GM18507 (cell line): ENCODE measurements at places on chromosomes 5 and 9.

GRCh38 chr5:89204756-89205155 lies 321.8 kb upstream of the MEF2C start:
- no peak for DNase-seq

DNA sequence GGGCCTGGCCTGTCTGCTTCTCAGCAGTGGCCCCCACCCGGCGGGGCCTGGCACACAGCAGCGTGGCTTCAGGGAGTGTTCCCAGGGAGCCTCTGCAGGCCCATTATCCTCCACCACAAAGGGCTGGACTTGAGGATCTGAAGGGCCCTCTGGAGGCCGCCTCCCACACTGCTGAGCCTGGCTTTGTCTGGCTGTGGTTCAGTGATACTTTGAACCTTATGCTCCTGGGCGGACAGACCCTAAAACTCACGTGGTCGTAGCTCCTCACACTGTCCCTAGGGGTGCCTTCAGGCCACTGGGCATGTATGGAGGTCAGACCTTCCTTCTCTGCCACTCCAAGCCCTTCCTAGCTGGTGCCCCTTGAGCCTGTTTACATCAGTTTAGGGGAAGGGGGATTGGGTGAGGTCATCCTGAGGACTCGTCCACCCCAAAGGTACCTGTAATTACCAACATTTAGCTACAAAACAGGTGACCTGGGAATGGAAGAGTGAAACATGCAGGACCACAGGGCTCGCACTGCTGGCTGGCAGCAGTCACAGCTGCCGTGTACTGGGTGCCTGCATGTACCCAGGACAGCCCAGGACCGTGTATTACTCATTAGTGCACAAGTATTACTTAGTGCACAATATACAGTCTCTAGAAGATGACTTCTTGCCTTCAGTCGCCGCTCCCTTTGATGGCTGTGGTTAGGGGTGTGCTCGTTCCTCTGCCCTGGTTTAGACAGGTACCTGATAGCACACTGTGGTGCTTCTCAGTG lies 8.5 kb downstream of the GRHPR start:
- no peak for DNase-seq

- no peak for DNase-seq
Measured at GRCh38 chr9:1083325-1083913, 33.3 kb downstream of the DMRT2 start.

DNA sequence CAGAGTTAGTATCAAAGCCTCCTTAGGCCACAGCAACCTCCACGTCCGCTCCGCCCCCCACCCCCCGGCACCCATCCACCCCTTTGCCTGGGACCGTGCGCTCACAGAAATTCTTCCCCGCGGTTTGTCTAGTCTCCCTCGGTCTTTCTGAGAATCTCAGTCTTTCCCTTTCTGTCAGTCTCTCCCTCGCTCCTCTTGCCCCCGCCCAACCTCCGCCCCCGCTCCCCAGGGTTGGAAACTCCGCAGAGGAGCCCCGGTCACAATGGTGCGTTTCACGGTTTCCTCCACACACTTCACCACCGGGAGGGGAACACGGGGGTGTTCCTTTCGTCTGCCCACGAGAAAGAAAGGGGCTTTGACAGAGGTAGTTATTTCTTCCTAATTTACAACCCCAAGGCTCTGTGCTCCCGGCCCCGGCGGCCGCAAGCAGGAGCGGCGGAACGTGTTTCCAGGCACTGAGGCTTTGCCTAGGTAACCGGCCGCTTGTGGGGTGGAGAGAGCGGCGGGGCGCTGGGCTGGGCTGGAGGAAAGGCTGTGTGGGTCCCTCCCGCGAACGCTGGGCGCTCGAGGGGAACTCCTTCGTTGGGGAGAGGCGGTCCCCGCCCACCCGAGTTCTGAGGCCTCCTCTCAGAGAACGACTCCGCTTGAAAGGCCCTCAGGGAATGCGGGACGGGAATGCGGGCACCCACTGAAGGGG lies 2.1 kb downstream of the NR4A3 start:
- DNase-seq = no peak

DNA sequence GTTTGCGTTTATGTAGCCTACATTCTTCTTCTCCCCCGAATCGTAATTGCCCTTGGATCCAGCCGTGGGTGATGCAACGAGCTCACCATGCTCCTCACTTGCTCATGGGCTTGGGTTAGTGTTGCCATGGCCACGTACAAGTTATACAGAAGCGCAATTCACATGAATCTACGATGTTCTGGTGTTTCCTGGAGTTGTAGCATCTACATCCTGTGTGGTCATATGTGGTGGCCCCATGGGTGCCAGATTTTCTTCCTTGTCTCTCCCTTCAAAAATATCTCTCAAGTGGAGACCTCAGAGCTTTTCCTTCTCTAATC lies 115.3 kb downstream of the TLE4 start:
- DNase-seq = no peak

DNA sequence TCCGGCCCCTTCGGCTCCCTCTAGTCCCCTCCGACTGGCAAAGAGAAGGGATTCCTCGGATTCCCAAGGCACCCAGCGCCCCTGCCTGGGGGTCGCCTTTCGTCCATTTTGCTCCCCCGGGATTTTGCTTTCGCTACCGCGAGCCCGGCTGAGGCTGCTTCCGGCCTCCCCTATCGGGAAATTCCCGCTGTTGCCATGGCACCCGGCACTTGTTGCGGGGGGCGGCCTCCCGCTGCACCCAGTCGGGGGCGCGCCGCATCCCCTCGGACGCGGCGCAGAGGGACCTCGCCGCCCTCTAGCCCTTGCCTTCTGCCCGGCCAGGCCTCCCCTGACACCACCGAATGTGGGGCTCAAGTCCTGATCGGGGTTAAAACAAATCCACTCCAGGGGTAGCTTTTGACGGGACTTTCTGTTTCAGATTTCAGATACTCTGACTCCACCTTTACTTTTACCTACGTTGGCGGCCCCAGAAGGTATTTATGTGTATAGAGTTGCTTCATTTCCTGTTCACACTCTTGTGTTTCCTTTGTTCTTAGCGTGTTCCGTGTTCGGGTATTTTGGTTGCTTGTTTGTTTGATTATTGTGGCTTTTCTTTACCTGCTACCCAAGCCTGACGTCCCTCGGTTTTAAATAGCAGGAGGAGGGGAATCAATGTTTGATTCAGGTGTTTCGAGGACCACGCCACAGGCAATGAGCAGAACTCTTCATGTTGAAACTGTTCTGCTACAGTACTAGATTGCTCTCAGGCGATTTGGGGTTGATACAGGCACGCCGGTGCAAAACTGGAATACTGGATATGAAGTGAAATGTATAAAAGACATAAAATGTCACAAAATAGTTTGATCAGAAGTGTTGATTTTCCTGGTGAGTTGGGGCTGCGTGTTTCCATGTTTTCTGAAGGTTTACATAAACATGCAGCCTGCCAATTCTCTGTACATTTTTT lies 1.5 kb downstream of the PARP8 start:
- DNase-seq = no peak

DNA sequence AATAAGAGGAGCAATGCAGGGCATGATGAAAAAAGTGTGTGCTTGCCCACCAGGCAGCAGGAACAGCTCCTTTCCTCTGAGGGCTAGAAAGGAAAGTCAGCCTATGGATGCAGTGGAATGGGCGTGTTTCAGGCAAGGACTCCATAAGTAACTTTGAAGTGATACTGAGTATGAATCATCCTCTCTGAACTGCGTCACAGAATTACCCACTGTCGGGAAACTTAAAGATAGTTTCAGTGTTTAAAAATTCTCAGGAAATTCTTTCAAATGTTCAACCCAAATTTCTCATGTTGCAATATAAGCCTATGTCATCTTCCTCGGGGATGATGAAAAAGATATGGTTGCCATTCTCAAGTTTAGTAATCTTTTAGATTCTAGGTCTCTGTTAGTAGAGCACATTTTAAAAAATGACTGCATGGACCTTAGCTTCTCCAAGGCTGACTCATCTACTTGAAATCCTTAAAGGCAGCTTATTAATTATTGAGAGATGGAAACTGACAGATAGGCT lies 27.7 kb downstream of the PTCD2 start:
- DNase-seq = no peak

DNA sequence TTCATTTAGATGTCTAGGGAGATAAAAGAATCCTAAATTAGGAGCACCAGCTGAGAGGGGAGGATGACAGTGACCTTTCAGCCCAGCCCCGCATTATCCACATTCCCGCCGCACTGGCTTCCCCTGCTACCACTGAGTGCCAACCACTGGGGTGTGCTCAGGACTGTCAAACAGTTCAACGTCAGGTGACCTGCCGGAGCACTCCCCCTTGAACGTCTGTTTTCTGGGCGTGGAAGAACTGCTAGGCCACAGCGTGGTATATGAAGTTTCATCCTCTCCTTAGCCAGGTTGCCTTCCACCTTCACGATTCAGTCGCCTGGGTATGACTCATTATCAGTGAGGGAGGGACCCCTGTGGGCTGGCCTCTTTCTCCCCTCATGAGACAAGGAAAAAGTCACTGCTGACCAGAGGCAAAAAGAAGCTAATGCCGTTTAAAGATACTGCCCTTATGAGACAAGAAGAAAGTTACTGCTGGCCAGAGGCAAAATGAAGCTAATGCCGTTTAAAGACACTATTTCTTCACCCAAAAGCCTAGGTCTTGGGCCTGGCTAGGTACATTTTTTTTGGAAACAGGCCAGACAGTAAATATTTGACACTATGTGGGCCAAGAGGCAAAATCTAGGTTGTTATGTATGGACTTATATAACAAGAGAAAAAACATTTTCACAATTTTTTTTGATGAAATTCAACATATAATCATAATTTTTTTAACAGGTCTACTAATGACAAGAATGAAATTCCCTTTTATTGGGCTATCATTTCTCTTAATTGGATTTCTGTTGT lies 4.6 kb downstream of the NMRK1 start:
- DNase-seq = no peak

DNA sequence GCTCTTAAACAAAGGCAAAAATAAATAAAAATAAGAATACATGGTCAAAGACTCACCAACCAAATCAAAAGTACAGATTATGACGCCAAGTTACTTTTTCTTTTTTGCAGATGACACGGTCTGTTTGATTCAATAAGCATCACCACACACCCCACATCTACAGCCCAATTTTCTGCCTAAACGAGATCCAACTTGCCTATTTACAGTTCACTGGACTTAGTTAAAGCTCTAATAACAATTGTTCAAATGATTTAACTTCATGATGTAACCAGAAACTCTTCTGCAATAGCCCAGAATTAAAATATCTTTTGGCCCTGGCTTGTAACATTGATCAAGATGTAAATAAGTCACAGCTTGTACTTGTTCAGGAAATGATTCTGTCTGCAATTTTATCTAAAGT lies 590.3 kb upstream of the C9orf72 start:
- no peak for DNase-seq

- DNase-seq = no peak
Measured at GRCh38 chr5:91643797-91644196, 260.7 kb upstream of the ARRDC3 start.

DNA sequence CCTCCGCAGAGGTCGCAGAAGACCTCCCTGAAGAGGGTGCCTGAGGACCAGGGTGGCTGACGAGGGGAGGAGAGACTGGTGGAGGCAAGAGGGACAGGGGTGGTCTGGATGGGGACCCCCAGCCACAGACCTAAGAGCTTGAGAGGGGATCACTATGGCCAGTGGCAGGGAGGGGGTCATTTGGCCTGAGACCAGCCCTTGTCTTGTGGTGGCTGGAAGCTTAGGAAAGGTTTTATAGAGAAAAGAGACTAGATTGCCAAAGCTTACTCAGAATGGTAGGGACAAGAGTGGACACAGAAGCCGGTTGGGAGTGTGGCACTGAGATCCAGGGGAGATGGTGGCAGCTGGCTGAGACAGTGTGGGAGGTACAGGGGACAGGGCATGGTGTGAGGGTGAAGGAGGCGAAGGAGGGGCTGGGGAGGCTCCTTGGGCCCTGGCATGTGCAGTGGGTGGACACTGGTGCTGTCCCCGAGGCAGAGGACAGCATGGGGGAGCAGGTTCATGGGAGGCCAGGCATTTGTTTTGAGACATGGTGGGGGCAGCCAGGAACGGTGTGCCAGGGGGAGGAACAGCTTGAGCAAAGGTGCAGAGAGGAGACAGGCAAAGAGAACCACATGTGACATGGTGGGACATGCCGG lies 123.0 kb downstream of the C9orf50 start:
- no peak for DNase-seq

- no peak for DNase-seq
Measured at GRCh38 chr5:95069948-95070347, 214.9 kb downstream of the MCTP1 start.

- DNase-seq = no peak
Measured at GRCh38 chr9:109346904-109347303, 26.0 kb upstream of the EPB41L4B start.

DNA sequence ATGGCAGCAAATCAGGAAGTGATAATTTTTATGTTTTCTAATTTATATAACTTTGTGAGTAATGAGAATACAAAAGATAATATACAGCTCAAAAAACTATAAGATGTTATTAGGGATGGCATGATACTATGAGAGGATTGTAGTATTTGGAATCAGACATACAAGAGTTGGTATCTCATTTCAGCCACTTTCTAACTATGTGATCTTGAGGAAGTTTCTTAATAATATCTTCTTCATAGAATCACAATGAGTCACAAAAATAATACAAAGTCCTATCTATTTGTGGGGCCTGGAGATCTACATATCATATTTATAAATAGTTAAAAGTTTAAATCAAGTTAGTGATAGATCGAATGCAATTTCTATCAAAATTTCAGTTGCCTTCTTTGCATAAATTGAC lies 23.7 kb upstream of the TMED7 start:
- DNase-seq = no peak

DNA sequence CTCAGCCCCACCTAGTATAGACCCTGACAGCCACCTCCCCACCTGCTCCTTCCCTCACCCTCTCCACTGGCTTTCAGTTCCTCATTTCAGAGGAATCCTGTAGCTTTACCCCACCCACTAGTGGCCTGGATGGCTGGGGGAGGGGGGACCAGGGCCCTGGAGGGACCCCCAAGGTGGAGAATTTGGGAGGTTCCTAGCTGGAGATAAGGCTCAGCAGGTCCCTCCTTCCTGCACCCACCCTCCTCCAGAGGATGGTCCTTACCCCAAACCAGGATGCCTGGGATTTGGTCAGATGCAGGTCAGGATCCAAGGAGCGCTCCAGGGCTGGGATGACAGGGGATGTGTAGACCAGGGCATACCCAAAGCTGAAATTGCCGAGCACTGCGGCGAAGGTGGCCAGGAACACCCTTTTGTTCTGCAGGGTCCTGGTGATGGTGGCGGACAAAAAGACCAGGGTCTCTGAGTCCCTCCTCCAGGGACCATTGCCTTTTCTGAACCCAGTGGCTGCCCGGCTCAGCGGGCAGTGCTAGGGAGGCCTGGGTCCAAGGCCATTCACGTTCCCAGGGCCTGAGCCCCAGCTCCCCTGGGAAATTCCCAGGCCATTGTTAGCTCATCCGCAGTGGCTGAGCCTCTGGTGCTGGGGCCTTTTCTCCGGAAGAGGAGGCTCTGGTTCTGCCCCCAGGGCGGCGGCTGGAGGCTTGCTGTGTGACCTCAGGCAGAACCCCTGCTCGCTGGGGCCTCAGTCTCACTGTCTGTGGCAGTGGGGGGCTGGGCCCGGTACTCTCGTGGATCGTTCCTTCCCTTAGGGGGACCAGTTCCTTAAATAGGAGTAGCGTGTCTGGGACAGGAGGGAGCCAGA lies 678 bp downstream of the SLC2A6 start:
- DNase-seq = no peak

GRCh38 chr5:107147589-107147988 lies 523.1 kb downstream of the EFNA5 start:
- no peak for DNase-seq
